ENCODE measurements at places on chromosomes 6 and 20.
A peak's percentile ranks its signal among the peaks of the same experiment; 100 is the strongest.

DNA sequence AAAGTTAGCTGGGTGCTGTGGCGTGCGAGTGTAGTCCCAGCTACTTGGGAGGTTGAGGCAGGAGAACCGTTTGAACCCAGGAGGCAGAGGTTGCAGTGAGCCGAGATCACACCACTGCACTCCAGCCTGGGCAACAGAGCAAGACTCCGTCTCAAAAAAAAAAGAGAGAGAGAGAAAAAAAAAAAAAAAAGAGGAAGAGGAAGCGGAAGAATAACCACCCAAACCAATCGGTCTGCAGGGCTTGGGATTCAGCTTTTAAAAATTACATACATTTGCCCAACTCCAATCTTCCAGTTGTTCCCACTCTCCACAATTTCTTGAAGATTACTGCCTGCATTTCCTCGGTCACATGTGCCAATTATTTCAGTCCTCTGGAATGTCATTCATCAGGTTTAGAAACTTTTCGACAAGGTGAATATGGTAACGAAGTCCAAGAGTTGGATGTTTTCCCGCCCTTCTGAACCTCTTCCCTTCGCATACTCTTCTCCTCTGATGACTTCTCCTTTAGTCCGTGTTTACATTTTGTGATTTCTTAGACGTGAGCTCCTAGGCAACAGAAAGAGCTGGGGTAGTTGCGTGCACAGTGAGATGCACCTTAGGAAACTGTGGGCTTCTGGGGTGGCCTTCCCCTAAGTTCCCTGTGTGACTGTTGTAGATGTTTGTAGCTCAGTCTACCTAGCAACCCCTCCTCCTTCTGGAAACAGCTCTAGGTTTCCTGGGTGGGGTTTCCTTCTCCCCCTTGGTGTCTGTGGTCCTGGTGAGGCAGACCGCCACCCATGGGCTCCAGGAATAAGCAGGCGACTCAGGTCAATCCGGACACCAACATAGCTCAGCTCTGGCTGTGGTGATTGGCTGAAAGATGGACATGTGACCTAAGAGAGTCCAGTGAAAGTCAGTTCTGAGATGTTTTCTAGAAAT, 63.0 kb upstream of the NCOA3 start:
- DNase-seq: no peak

- peak; percentile 88 for DNase-seq
Observed at GRCh38 chr20:3045042-3045815, 623 bp upstream of the MRPS26 start.

GRCh38 chr20:19308146-19308545, 95.7 kb downstream of the SLC24A3 start:
- no peak for DNase-seq

DNA sequence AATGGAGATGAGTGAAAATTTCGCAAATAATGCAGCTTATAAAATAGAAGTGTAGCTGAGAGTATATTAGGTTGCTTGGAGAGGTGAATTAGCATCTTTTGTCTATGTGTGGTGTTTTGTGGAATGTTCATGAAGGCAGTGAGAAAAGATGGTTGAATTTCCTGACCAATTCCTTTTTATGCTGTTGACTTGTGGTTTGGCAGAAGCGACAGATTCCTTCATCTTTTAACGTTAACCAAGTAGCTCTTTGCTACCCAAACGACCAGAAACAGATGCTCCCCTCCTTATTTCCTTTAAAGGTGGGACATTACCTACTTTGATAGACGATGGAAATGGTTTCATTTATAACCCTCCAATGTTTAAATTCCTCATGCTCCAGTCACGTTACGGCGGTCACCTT, 390.5 kb downstream of the QKI start:
- no peak for DNase-seq

GRCh38 chr6:18347021-18347577, 40.1 kb upstream of the RNF144B start:
- DNase-seq: peak; percentile 66

GRCh38 chr6:80181352-80182081, 75.0 kb downstream of the BCKDHB start:
- DNase-seq: no peak

Data from hepatic stellate cell (primary cell).